A549 treated with GW870086 at 1 μM for 4 hours (cell line): ENCODE measurements at places on chromosomes 16 and 17. TPM values are rescaled to one million over a fixed set of nuclear protein-coding genes. Genes with fewer than 3 reads are reported as not detected.

Gene BEAN1
- total RNA-seq, result 3.8 to 7.1 TPM (median 5.0 TPM) in 5 replicates

Gene PDILT
- total RNA-seq, result not detected in 5 replicates

Gene MEIOB
- 1.2 to 2.1 TPM (median 1.5 TPM) in 5 replicates for total RNA-seq

Gene C17orf100
- total RNA-seq, result 1.8 to 2.9 TPM (median 2.5 TPM) in 5 replicates

Gene PTX4
- total RNA-seq, result not detected in 5 replicates

Gene ADAP2
- total RNA-seq, result 2.6 to 3.7 TPM (median 3.2 TPM) in 5 replicates

Gene DPH1
- 38.4 to 46.1 TPM (median 41.9 TPM) in 5 replicates for total RNA-seq

Gene STAT5A
- 5.3 to 7.8 TPM (median 5.6 TPM) in 5 replicates for total RNA-seq

Gene KLHL10
- not detected in 5 replicates for total RNA-seq

Gene TMC8
- total RNA-seq, result 0.21 to 0.42 TPM (median 0.40 TPM) in 5 replicates

Gene CCDC200
- total RNA-seq, result not detected in 5 replicates

Gene ITGB3
- total RNA-seq, result 2.3 to 5.3 TPM (median 4.4 TPM) in 5 replicates

Gene CHST5
- total RNA-seq, result 0.05 to 0.10 TPM in 2 of 5 replicates, not detected in the others

Gene RNF166
- total RNA-seq, result 11.3 to 17.7 TPM (median 17.4 TPM) in 5 replicates

Gene ANTKMT
- total RNA-seq, result 35.3 to 65.1 TPM (median 57.7 TPM) in 5 replicates

Gene SLC16A3
- 130 to 166 TPM (median 152 TPM) in 5 replicates for total RNA-seq

Gene CDH5
- 0.12 to 0.23 TPM (median 0.18 TPM) in 5 replicates for total RNA-seq

Gene TP53TG3F
- total RNA-seq, result 0.07 to 0.14 TPM in 2 of 5 replicates, not detected in the others

Gene PPY
- not detected in 5 replicates for total RNA-seq

Gene DLX4
- total RNA-seq, result 1.7 to 2.3 TPM (median 2.3 TPM) in 5 replicates

Gene SPNS1
- 54.4 to 74.8 TPM (median 72.6 TPM) in 5 replicates for total RNA-seq

Gene TM4SF5
- total RNA-seq, result 0.40 to 1.3 TPM (median 0.70 TPM) in 5 replicates

Gene GFAP
- total RNA-seq, result 0.70 to 1.0 TPM (median 0.98 TPM) in 5 replicates

Gene CCL18
- 0.19 TPM in 1 of 5 replicates, not detected in the others for total RNA-seq

Gene RAMP2
- 0.65 to 1.7 TPM (median 1.4 TPM) in 5 replicates for total RNA-seq

Gene KIF1C
- 96.7 to 125 TPM (median 115 TPM) in 5 replicates for total RNA-seq

Gene PRSS27
- total RNA-seq, result 0.71 to 1.9 TPM (median 1.3 TPM) in 5 replicates

Gene OR1F1
- total RNA-seq, result 0.18 to 0.67 TPM (median 0.35 TPM) in 4 of 5 replicates, not detected in the other

Gene MMP28
- total RNA-seq, result 5.5 to 10.2 TPM (median 8.6 TPM) in 5 replicates

Gene ACAP1
- 1.7 to 5.4 TPM (median 3.1 TPM) in 5 replicates for total RNA-seq

Gene NTN1
- 0.35 to 0.49 TPM (median 0.42 TPM) in 5 replicates for total RNA-seq

Gene CAPN15
- total RNA-seq, result 44.2 to 76.6 TPM (median 71.4 TPM) in 5 replicates

Gene GPR142
- not detected in 5 replicates for total RNA-seq

Gene DGKE
- total RNA-seq, result 2.8 to 4.2 TPM (median 3.6 TPM) in 5 replicates

Gene ABCA6
- total RNA-seq, result 0.09 TPM in 1 of 5 replicates, not detected in the others

Gene CCL17
- total RNA-seq, result not detected in 5 replicates

Gene SLC47A1
- 22.1 to 24.9 TPM (median 23.5 TPM) in 5 replicates for total RNA-seq

Gene MFSD6L
- not detected in 5 replicates for total RNA-seq

Gene LRRC37A
- total RNA-seq, result 0.79 to 0.99 TPM (median 0.83 TPM) in 5 replicates

Gene PIK3R6
- total RNA-seq, result not detected in 5 replicates

Gene MYH4
- total RNA-seq, result not detected in 5 replicates

Gene HS3ST3A1
- total RNA-seq, result 0.24 to 0.82 TPM (median 0.44 TPM) in 5 replicates

Gene ALDH3A1
- 819 to 1,197 TPM (median 850 TPM) in 5 replicates for total RNA-seq

Gene SLC2A4
- 0.17 to 0.64 TPM (median 0.45 TPM) in 5 replicates for total RNA-seq

Gene GPR139
- not detected in 5 replicates for total RNA-seq

Gene LPO
- total RNA-seq, result not detected in 5 replicates

Gene MYL11
- total RNA-seq, result 0.51 TPM in 1 of 5 replicates, not detected in the others

Gene TP53TG3B
- 0.26 to 0.34 TPM in 2 of 5 replicates, not detected in the others for total RNA-seq

Gene VWA3A
- 0.06 to 0.11 TPM in 2 of 5 replicates, not detected in the others for total RNA-seq
